ENCODE measurements at places on chromosomes 3 and 15.

DNA sequence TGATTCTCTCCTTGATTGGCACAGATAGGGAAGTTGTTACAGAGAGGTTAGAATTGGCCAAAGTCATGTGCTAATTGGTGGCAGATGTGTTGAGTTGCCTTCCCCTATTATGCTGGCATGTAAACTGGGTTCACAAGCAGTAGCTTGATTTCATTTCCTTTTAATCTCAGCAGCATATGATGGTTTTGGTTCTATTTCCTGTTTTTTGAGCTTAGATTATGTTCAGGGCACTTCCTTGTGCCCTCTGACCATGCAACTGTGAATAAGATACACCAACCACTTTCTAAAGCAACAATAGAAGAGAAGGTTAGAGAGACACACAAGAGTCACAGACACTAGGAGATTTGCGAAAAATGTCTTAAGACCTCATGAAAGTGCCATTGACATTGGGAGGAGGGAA is 16.5 kb downstream of the HPS3 start:
- DNase-seq = no peak

DNA sequence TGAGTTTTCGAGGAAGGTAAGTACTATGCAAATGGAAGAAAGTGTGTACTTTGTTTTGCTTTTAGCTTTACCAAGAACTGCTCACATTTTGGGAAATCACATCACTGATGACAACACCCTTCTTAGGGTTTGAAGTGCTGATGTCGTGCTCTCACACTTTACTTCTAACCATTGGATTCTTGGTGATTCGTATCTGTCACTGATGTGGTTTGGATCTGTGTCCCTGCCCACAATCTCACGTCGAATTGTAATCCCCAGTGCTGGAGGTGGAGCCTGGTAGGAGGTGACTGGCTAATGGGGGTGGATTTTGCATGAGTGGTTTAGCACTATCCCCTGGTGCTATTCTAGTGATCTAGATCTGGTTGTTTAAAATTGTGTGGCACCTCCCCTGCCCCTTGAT is 75.4 kb upstream of the RGMA start:
- DNase-seq = no peak

- DNase-seq = no peak
Measured at GRCh38 chr3:127764301-127764700, 58.0 kb downstream of the MGLL start.

DNA sequence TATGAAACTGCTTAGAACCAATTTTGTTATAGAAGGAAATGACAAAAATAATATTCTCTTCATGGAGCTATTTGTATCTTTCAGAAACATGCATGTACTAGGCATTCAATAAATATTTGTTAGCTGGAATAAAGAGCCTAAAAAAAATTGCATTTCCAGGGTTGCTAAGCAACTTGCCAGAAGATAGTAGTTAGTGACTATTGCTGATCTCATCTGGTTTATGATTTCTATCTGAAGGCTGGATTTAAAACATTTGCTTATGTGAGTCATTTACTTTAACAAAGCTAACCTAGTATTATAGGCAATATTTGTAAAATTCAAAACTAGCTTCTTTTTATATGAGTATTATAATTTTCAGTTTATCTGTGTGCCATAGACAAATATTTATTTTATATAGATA is 78.3 kb downstream of the NAALADL2 start:
- no peak for DNase-seq

GRCh38 chr3:133845127-133845526 is 39.5 kb downstream of the SRPRB start:
- DNase-seq = peak; percentile 96

GRCh38 chr3:72663429-72663828 is 184.8 kb downstream of the SHQ1 start:
- no peak for DNase-seq

DNA sequence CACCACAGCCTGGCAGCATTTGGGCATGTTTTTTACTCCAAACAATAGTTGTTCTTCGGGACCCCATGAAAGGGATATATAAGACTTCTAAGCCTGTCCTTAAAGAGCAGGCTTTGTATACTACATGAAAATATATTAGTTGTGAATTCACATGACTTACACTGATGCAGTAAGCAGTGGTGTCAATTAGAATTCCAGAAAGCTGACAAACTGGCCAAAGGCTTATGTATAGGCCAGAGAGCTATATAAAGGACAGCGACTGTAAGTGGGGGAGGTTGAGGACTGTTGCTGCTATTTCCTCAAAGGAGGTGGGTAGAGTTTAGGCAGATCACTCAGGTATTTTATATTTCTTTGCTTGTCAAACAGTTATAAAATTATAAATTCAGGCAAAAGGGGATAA is 24.8 kb downstream of the KPNA4 start:
- no peak for DNase-seq

GRCh38 chr15:64851503-64851840 is 9.8 kb downstream of the PLEKHO2 start:
- DNase-seq = no peak

GRCh38 chr15:89429023-89429422 is 67.4 kb downstream of the RHCG start:
- DNase-seq = no peak

DNA sequence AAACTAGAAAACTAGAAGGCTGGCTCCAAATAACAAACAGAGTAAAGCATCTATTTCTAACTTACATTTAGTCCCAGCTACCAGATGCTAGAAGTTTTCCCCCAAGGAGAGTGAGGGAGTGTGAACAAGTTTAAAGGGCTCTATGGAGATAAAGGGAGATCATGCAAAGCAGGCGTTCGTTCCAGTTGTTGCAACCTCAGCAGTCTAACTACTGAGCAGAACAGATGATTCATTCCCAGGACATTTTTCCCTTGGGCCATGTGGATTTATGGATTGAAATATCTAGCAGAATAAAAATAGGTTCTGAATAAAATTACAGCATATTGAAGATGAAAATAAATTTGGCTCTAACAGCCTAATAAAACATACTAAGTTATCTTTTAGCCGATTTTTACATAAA is 154.8 kb upstream of the TTC14 start:
- no peak for DNase-seq

DNA sequence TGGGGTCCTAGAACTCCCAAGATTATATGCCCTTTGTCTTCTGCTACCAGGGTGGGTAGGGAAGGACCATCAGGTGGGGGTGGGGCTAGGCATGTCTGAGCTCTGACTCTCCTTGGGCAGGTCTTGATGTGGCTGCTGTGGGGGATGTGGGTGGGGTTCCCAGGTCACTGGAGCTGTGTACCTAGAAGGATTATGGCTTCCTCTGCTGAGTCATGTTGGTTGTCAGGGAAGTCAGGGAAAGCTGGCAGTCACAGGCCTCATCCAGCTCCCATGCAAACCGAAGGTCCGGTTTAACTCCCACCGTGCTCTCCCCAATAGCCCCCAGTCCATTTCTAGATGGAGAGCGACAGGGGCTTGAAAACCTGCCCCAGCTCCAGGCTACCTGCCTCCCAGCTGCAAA is 35.2 kb downstream of the EID1 start:
- DNase-seq = no peak

- DNase-seq = no peak
Measured at GRCh38 chr3:9080163-9080562, 116.9 kb upstream of the RAD18 start.

- DNase-seq = no peak
Measured at GRCh38 chr3:15647611-15648167, 46.1 kb downstream of the BTD start.

GRCh38 chr3:84943379-84943778 is 15.4 kb upstream of the CADM2 start:
- DNase-seq = no peak

DNA sequence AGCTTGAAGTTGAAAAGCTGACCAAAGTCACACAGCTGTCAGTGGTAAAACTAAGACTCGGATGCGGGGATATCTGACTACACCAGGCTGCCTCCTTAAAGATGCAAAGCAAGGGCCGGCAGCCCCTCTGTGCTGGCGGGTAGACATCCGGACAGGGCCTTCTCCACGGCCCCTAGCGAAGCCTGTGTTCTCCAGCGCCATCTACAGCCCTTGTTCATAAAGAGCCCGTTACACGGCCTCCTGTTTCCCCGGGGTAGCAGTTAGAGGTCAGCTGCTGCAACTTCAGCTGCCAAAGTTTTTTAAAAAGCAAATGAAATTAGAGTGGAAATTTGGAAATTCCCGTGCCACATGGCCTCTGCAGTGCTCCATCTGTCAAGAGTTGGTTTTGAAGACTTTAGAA is 383.0 kb downstream of the TBL1XR1 start:
- DNase-seq = peak; percentile 89

DNA sequence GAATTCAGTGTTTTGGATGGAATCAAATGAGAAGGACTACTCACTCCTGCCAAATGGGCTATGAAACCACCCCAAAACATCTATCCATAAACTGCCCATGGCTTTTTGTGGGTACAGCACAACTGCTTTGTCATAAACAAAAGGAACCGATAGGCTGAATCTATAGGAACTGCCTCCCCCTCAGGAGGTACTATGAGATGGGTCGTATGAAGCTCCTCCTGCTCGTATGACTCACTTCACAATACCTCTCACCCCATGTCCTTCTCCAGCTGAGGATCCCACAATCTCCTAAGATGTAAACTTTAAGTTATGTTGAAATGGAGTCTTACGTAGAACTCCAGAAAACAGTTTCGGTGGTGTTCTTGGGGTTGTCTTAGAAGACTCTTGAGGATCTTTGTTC is 129.9 kb upstream of the SAMMSON start:
- DNase-seq = no peak

- no peak for DNase-seq
Measured at GRCh38 chr15:71105444-71105843, 9.8 kb upstream of the THSD4 start.

- DNase-seq = no peak
Measured at GRCh38 chr15:44028349-44028748, 166.7 kb downstream of the FRMD5 start.

GRCh38 chr3:14129296-14129695 is 4.4 kb downstream of the TMEM43 start:
- DNase-seq = no peak

DNA sequence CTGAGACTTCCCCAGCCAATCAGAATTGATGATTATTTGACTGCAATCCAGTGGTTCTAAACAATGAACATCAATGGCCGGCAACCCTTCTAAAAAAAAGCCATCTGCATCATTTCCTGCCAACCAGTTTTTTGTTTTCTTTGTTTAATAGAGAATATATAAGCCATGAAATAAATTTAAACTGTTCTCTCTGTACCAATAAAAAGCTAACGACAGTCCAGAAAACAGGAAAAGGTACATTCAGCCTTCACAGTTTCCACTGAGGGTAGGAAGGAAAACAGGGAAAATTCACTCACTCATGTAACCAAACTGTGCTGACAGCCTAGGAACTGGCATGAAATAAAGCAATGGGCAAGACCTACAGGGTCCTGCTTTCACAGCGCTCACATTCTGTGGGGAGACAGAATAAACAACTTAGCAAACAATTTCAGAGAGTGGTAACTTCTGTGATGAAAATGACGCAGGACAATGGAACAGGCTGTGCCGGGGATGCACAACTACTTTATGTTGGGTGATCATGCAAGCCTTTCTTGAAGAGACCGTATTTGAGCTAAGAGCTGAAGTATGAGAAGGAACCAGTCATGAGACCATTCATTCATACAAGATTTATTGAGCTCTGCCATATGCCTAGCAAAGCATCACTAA is 630.1 kb downstream of the MAGI1 start:
- no peak for DNase-seq

DNA sequence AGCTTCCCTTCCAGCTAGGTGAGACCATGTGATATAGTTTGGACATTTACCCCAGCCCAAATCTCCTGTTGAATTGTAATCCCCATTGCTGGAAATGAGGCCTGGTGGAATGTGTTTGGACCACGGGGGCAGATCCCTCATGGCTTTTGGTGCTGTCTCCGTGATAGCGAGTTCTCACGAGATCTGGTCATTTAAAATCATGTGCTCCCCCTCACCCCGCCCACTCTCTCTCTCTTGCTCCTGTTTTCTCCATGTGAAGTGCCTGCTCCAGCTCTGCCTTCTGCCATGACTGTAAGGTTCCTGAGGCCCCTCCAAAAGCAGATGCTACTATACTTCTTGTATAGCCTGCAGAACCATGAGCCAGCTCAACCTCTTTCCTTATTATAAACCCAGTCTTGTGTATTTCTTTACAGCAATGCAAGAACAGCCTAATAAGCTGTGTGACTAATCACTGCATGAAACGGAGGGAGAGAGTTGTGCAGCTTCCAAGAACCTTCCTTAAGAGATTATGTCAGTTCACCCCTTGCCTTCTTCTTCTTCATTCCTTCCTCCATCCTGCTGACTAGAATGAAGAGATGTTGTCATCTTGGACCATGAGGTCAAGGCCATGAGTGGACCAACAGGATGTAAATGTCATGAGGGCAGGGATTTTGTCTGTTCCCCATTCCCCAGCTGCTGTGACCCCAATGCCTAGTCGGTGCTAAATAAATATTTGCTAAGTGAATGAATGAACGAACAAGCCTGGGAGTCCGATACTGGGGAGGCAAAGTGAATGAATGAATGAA is 91.0 kb downstream of the CPN2 start:
- DNase-seq = no peak

- no peak for DNase-seq
Measured at GRCh38 chr15:66724732-66725463, 22.9 kb downstream of the SMAD6 start.

DNA sequence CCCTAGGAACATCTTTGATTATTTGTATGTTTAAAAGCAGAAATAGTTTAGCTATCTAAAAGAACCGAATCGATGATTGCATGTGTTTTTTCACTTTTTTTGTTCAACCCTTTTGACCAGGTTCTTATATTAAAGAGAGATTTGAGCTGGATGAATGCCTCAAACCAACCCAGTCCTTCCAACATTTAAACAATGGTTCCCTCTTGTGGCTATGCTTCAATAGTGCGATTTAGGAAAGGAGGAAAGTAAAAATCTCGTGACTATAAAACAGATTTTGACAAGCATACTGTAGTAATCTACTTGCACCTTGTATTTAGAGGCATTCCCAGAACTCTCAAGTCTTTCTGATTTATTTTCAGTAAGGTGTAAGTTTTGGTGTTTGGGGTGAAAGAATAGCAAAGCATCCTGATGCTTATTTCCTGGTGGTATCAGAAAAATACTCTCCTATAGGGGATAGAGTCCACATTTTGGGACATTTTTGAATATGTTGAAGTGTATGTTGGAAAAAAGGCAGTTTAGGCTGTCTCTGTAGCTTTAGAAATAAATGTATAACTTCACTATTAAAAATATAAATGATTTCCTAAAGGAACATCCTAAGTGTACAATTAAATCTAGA is 159.6 kb upstream of the KCNH8 start:
- peak; percentile 23 for DNase-seq

- no peak for DNase-seq
Measured at GRCh38 chr3:65746848-65747247, 291.9 kb downstream of the MAGI1 start.

DNA sequence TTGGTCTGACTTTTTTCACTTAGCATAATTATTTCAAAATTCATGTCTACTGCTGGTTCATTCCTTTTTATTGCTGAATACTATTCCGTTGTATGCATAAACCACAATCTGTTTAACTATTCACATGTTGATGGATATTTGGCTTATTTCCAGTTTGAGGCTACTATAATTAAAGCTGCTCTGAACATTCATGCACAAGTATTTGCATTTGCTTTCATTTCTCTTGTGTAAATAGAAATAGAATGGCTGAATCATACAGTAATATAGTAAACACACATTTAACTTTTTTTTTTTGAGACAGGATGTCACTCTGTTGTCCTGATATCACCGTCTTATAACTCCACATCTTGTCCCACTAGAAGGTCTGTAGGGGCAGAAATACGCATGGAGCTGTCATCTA is 57.3 kb downstream of the NMNAT3 start:
- no peak for DNase-seq

Data from NCI-H524 (cell line).